Astrocyte (in vitro differentiated cells and primary cell): ENCODE measurements at places on chromosomes 7 and 10. TPM values are rescaled to one million over a fixed set of nuclear protein-coding genes. Genes with fewer than 3 reads are reported as not detected.

The ANKRD2 gene
- 0.22 and 0.36 TPM in 2 replicates for total RNA-seq

The ZWINT gene
- total RNA-seq, result 6.2 and 12.8 TPM in 2 replicates

The IGF2BP3 gene
- total RNA-seq, result 69.9 and 79.5 TPM in 2 replicates

The HDAC9 gene
- total RNA-seq, result 20.2 and 27.6 TPM in 2 replicates

The ZNF775 gene
- total RNA-seq, result 6.4 and 6.5 TPM in 2 replicates

The PHYHIPL gene
- 0.34 TPM in 1 of 2 replicates, not detected in the other for total RNA-seq

The TMEM229A gene
- total RNA-seq, result 0.09 TPM in 1 of 2 replicates, not detected in the other

The UROS gene
- total RNA-seq, result 64.6 and 66.0 TPM in 2 replicates

The HOXA4 gene
- not detected in 2 replicates for total RNA-seq

The FAM237B gene
- total RNA-seq, result not detected in 2 replicates

The PRSS1 gene
- not detected in 2 replicates for total RNA-seq

The ZP3 gene
- total RNA-seq, result 1.4 and 2.6 TPM in 2 replicates

The EPO gene
- not detected in 2 replicates for total RNA-seq

The PRSS2 gene
- total RNA-seq, result not detected in 2 replicates

The PRKAG2 gene
- 26.9 and 40.7 TPM in 2 replicates for total RNA-seq

The CRPPA gene
- total RNA-seq, result 3.6 and 3.9 TPM in 2 replicates

The MUC3A gene
- 0.61 TPM in 1 of 2 replicates, not detected in the other for total RNA-seq

The KCND2 gene
- total RNA-seq, result 0.24 and 0.30 TPM in 2 replicates

The CPA2 gene
- not detected in 2 replicates for total RNA-seq

The TRIM50 gene
- not detected in 2 replicates for total RNA-seq

The PNLIPRP3 gene
- not detected in 2 replicates for total RNA-seq

The MOGAT3 gene
- not detected in 2 replicates for total RNA-seq

The MBL2 gene
- total RNA-seq, result not detected in 2 replicates

The OPN4 gene
- total RNA-seq, result not detected in 2 replicates

The UPK3B gene
- 0.64 TPM in 1 of 2 replicates, not detected in the other for total RNA-seq

The AFAP1L2 gene
- 26.6 and 28.1 TPM in 2 replicates for total RNA-seq

The SPDYE16 gene
- not detected in 2 replicates for total RNA-seq

The FAM25A gene
- total RNA-seq, result not detected in 2 replicates

The SPRN gene
- 3.7 and 4.0 TPM in 2 replicates for total RNA-seq

The PRKCQ gene
- total RNA-seq, result 1.9 and 2.1 TPM in 2 replicates

The AIMP2 gene
- 46.9 and 48.3 TPM in 2 replicates for total RNA-seq
